ENCODE measurements at places on chromosomes 1 and 21.

- peak; percentile 62 for DNase-seq
These were observed 27.2 kb downstream of the MRPL37 start for GRCh38 chr1:54227091-54227602.

GRCh38 chr1:216169351-216169750 is 253.9 kb downstream of the USH2A start:
- DNase-seq: no peak

- no peak for DNase-seq
These were observed 64.3 kb upstream of the EPS8L3 start for GRCh38 chr1:109827986-109828385.

GRCh38 chr1:204872262-204872881 is 1.7 kb downstream of the NFASC start:
- no peak for DNase-seq

- DNase-seq: peak; percentile 15
These were observed 489.3 kb upstream of the VAMP3 start for GRCh38 chr1:7281821-7282220.

DNA sequence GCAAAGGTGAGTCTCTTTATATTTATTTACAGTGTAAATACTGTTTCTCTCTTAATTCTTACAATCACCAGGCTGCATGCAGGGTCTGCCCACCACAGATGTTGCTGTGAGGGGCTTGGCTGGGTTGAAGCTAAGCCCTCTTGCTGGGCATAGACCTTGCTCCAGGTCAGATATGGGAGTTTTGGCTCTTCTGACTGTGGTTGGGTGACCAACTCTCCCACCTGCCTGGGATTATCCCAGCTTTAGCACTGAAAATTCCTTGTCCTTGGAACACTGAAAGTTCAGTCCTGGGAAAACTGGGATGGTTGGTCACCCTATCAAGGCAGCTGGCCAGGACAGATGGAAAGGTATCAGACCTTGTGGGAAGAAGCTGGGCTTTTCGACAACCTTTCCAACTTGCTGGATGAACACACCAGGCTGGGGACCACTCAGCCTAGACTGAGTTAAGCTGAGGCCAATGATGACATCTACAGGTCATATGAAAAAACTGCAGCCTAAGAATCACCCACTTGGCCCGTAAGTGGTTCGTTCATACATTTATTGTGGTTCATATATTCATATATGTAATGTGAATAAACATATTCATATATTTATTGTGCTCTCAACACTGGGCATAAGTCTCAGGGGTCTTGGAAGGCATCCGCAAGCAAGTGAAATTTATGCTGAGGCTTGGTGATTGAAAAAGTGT is 26.6 kb upstream of the HPDL start:
- DNase-seq: peak; percentile 89

DNA sequence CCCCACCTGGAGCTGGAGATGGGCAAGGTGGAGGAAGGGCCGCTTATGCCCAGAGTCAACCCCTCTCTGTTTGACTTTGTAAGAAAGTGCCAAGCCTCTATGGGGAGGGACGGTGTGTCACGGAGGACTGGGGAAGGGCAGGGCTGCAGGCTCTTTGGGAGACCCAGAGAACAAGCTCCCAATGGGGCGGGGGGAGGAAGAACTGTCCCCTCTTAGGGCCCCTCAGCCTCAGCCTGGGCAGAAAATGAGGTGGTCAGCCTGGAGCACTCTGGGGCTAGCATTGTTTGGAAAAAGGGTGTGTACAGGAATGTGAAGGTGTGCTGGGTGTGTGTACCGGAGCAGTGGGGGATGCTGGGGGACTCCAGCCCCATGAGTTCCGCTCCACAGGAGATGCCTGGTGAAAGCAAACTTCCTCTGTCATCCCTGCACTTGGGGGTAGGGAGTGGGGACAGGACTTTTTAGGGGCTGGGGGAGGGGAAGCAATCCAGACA is 1.2 kb upstream of the INAVA start:
- DNase-seq: no peak

GRCh38 chr1:95426772-95427171 is 192.8 kb downstream of the RWDD3 start:
- no peak for DNase-seq

DNA sequence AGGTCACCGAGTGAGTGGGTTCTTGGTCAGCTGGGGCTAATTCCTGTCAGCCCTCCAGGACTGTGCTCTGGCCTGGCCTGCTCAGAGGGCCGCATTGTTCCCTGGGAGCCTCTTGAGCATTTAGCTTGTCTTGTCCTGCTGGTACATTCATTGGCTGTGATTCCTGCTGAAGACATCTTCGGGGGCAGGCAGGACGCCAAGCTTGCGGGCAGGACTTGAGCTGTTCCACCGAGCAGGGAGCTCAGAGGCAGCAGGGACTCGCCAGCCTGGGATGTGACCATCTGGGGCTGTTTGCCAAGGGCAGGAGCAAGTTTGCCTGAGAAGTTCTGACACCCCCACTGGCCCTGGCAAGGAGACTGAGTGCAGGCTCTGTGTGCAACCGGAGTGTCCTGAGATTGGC is 7.0 kb upstream of the SLC26A9 start:
- DNase-seq: no peak

DNA sequence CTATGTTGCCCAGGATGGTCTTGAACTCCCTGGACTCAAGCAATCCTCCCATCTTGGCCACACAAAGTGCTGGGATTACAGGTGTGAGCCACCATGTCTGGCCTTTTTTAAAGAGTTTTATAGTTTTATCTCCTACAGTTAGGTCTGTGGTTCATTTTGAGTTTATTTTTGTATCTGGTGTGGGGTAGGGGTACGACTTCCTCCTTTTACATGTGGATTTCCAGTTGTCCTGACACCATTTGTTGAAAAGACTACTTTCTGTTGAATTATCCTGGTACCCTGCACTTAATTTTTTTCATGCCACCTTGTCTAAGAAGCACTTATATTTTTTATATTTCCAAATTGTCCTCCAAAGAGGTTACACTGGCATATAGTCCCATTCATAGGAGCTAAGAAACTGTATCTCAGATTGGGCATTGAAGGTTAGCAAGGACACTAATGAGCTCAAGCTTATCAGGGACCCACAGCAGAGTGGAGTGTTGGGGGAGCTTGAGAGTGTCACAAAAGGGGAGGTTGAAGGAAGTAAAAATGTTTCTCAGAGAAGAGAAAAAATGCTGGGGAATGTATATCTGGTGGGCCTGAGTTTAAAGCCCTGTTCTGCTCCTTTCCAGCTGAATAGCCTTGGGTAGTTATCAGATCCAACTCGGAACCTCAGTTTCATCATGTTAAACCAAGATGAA is 23.4 kb upstream of the MEF2D start:
- no peak for DNase-seq

- no peak for DNase-seq
These were observed 39.1 kb downstream of the KCNC4 start for GRCh38 chr1:110249256-110249655.

GRCh38 chr1:101086783-101087182 is 61.2 kb upstream of the DPH5 start:
- no peak for DNase-seq

GRCh38 chr1:218817071-218817470 is 356.6 kb upstream of the LYPLAL1 start:
- DNase-seq: no peak

GRCh38 chr1:34780528-34780927 is 486 bp upstream of the GJB3 start:
- no peak for DNase-seq

GRCh38 chr1:116826818-116827606 is 72.8 kb downstream of the CD2 start:
- DNase-seq: no peak

DNA sequence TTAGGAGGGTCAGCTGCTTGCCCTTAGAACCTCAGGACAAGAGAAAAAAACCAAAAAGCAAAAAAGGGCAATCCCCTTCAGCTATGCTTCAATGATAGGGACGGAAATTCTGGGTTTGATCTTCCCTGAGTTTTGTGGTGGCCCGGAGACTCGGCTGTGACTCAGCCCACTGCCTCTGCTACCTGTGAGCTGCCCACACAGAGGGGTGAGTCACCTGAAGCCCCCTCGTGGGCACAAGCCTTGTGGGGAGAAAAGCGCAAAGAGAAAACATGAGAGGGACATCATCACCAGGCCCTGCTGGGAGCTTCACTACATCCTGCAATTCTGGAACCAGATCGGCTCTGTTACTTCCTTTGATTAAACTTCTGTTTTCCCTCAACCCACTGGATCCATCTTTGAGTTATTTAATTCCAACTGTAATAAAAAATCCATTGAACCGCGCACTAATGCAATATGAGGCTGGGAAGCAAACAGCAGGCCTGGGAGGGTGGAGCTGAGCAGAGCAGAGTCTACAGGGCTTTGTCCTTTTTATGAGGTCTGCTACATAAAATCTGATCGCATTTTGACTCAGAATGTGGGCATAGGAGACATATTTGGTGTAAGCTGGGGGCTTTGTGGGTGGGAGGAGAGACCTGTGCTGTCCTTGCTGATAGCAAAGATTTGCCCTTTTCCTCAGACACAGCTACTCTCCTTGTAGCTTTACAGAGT is 58.7 kb upstream of the STUM start:
- no peak for DNase-seq

DNA sequence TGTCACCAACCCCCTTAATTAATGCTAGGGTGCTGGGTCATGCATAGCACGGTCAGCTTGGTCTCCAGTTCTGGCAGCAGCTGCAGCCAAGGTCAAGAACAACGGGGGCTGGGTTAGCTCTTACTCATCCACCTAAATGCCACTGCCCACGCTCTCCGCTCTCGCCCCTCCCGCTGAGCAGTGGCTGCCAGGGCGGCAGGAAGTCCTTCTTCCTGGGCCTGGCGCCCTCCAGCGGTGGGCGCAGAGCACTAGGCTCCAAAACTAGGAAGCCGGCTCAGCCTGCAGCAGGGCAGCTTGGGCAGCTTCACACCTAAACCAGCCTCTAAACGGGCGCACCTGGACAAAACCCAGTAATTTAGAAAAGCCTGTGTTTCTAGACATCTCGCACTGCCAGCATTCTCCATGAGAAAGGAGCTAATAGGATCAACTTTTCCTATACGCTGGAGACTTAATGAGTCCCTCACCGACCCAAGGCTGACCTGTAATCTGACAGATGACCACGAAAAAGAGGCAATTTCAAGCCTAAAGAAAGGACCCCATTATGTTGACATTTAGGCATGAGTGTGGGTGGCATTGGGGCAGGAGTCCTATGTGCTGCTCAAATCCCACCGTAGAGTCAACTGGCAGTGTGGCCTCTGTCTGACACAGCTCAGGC is 78.4 kb upstream of the LRRN2 start:
- DNase-seq: peak; percentile 64

DNA sequence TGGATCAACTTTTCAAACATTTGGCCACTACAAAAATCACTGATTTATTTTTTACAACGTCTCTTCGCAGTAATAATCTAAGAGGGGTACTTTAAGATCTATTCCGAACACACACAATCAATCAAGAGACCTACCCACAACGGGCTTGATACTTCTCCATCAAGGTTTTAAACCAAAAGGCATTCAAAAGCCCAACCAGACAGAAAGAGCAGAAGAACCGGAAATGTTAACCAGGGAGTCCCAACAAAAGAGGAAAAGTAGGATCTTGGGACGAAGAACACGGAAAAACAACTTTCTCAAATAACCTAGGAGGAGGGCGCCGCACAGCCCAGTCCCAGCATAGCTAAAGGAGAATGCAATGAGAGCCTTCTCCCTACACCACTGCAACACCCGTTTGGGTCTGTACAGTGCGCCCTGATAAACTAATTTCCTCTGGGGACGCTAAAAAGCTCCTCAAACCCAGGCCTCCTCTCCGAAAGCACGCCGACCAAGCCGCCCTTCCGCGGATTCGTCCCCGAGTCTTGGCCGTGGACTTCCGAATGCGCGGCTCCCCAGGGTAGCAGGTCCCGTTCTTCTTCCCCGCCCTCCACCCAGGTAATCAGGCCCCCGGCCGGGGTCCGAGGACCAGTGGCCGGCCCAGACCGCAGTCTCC is 623 bp downstream of the RPL22 start:
- DNase-seq: peak; percentile 52

DNA sequence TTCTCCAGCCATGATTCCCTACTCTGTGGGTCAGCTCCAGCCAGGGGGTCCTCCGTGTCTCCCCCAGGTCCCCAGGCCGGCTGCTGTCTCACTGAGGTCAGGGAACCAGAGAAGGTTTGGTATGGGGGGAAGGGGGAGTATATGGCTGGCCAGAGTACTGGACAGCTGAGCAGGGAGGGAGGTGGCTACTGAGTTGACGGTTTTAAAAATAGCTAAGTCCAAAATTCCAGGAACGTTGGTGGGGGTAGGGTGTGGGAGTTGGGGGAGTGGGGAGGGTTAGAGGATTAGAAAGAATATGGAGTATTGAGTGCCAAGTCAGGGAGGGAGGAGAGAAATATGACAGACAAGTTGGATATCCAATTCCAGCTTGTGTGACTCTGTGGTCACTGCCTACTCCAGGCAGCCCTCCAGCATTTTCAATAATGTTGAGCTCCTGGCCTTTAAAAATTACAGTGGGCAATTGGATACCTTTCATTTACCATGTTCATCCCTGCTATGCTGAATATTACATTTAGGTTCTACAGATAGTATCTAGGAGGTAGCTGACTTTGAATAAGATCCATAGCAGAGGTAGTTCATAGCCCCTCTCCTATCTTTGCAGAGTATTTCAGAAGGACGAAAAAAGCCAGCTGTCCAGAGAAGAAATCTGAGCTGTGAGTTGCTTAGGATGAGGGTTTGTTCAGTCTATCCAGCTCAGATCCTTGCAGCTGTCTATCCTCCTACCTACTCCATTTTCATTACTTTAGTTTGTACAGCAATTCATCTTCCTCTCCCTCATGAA is at the start of gene HJV:
HJV (minus strand) TSS at position 114 of the 781 bp plus-strand sequence. CDS start 1,504 bp downstream, outside the sequence.
- DNase-seq: no peak

- DNase-seq: peak; percentile 51
These were observed 45.2 kb downstream of the EPRS1 start for GRCh38 chr1:220001095-220001501.

DNA sequence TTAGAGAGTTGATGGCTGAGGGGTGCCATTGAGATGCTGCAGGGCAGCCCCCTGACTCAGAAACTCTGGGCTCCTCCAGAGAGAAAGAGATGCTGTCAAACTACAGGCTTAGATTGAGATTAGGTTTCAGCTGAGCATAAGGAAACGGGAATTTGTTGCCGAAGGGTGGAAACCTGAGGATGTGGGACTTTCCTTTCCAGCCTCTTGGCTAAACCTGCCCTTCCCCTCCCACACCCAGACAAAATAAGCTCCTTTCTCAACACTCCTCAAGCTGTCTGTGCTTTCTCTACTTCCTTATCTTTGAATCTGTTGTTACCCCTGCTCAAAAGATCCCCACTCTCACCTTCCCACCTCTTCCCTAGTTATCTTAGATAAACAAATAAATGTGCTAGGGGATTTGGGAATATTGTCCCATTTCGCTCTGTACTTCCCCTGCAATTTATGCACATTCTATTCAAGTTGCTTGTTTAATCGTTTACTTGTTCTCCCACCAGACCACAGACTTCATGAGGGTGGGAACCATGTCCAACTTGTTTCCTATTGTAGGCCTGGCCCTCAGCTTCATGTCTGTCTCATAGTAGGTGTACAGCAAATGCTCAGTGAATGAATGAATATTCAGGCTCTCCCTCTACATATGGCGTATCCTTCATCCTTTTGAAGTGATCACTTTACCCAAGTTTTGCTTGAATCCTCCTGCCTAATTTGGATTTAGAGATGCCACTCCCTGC is 30.6 kb upstream of the MARK1 start:
- no peak for DNase-seq

- DNase-seq: no peak
These were observed 50.0 kb upstream of the DMRTB1 start for GRCh38 chr1:53409233-53409632.

- DNase-seq: no peak
These were observed 974.5 kb downstream of the LTN1 start for GRCh38 chr21:28018213-28018612.

All from adipocyte (in vitro differentiated cells).